IPS-NIHi11 (cell line): ENCODE measurements at places on chromosomes 7 and 10.

DNA sequence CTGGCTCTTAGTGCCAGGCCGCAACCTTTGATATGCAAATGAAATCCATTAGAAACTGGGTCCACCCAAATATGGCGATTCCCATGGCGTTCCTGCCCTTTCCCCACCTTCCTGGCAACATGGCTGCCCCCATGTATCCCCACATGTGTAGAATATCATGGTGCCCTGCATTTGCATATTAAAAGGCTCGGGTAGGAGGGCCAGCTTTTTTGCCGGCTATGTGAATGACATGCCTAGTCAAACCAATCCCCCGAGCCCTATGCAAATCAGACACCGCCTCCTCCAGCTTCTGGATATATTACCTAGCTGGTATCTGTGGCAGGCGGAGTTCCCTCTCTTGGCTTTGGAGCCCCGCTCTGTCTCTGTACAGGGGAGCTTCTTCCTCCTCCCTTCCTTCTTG is 18.3 kb downstream of the MMS19 start:
- peak; percentile 80 for DNase-seq

DNA sequence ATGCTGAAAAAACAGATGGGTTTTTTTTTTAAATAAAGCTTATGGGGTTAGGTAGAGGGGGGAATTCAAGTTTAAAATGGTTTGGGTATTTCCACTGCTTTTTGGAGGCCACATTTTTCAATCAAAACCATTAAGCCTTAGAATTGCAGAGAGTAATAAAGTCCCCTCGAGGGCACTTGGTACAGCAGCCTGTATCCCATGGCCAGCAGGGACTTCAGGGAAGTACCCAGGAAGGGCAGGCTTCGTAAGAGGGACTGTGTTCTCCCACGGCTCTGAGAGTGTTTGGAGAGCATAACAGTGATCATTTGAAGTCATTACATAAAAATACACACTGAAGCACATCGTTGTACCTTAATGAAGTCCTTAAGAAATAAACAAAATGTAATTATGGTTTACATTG is 432.7 kb downstream of the DPP6 start:
- no peak for DNase-seq

DNA sequence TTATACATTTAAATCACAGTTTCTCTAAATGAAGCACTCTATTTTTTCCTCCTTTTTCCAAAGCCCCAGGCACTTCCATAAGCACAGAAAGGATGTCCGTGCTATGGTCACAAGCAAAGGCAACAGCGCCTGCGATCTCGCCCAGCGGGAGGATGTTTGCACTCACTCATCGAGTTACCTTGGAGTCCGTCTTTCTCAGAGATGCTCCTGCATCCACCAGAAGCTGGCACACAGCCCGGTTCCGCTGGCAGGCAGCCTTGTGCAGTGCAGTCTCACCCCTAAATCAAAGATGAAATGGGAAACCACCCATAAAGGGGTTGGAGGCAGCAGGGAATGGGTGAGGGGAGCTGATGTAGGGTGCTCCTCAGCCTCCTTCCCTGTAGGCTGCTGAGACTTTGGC is 51.9 kb upstream of the PTN start:
- no peak for DNase-seq

GRCh38 chr7:38306914-38307313 is 33.5 kb upstream of the TARP start:
- no peak for DNase-seq

GRCh38 chr7:1725199-1725690 is 55.2 kb downstream of the ELFN1 start:
- peak; percentile 75 for DNase-seq
